ENCODE measurements at places on chromosomes 5 and 9. TPM values are rescaled to one million over a fixed set of nuclear protein-coding genes. Genes with fewer than 3 reads are reported as not detected.
A peak's percentile ranks its signal among the peaks of the same experiment; 100 is the strongest.

DNA sequence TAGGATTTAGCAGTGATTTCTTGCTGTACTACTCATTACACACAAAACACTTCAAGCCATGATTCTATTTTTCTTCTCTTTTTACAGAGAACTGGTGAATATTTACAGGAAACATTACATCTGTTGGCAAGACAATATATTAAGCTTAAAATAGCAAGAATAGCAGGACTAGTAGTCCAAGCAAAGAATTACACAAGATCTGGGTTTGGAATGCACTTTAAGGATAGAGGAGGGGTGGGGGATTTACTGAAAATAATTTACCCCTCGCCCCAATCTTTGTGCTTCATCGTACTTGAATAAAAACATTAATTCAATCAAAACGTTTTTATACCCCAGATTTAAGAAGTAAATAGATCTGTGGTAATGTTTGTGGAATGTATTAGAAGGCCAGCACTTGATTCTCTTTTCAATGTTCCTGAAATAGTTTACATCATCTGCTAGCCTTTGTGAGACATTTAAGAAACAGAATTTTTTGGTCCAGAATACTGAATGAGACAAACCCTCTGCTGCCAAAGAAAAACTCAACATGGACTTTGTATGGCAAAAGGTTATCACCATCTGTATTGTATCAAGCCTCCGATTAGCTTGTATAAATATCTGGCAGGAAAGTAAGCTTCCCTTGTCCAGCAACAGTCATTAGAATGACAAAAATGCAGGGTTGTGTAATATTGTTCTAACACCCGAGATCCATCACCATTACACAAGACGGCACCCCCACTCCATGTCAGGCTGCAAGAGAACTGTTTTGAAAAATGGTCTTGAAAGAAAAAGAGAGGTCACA lies 23.8 kb downstream of the SVEP1 start:
- DNase-seq: peak; percentile 50

DNA sequence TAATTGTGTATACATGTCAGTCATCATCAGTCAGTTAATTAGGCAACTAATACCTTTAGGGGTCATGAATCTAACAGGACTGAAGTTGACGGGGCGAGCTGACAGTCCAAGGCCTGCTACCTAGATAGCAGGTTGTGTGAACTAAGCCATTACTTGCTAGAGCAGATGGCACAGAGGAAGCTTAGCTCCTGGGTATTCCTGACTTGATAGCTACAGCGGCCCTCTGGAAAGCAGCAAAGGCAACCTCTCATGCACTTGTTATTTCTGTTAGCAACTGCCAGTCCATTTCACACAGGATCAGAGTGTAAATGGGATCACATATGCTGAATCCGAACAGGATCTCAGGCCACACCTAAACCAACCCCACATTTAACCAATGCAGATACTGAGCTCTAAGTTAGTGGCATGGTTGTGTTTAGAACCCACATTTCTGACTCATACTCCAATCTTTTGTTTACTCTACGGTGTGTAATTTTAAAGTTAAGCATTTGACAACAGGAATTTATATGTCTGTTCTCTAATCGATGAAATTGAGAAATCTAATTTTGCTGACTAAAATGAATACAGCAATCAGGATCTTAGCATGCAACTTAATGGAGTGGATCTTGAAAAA lies 521.3 kb upstream of the ZNF608 start:
- DNase-seq: no peak

PSMD5 gene
- total RNA-seq: 34.1 TPM

DNA sequence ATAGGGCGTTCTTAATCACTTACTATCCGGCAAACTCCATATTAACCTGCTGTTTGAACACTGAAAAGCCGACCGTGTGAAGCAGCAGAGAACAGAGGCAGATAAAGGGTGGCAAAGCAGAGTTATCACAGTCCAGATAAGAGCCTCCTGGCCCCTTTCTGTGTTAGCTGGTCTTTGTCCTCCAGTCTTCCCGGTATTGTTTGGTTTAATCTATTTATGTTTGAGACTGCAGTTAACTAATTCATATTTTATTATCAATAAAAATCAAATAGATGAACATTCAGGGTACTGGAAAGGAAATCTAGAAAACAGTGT lies 6.0 kb upstream of the HTR4 start:
- DNase-seq: no peak

- no peak for DNase-seq
These were observed 5.1 kb upstream of the GNPDA1 start for GRCh38 chr5:142017832-142018427.

GRCh38 chr5:155406815-155407214 lies 393.3 kb downstream of the KIF4B start:
- no peak for DNase-seq

GRCh38 chr5:173997331-173997730 lies 8.4 kb downstream of the C5orf47 start:
- DNase-seq: no peak

DNA sequence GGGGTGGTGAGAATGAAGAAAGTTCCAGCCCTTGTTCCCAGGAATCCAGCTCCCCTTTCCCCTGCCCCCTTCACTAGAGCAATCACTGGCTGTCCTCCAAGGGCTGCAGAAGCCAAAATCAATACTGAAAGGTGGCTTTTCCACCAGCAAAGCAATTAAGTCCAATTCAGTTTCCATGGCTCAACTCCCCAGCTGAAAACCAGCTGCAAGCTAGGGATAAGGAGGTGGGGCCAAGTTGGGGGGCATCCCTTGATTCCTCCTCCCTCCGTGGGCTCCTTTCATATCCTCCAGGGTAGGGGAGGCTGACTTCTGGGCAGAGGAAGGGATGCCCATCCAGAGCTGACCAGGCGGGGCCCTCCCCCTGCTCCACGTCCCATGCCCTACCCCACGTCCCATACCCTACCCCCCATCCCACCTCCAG lies 22.7 kb downstream of the CAMK2A start:
- no peak for DNase-seq

GRCh38 chr5:151198861-151199260 lies 25.0 kb downstream of the CCDC69 start:
- DNase-seq: no peak

DNA sequence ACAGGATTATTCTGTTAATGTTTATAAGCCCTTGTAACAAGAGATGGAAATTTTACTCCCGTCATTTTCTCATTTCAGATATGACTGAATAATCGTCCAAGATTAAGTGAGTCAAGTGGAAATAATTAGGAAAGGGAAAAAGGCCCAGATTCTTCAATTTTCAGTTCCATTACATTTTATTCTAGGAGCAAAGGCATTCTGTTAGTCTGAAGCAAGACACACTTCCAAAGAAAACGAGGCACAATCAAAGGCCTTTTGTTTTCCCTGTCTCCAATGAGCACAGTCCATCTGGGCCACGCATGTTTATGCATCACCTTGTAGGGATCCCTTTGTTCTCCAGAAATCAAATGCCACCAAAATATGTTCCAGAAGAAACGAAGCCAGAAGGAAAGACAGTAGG lies 382.9 kb upstream of the RFX3 start:
- no peak for DNase-seq

DNA sequence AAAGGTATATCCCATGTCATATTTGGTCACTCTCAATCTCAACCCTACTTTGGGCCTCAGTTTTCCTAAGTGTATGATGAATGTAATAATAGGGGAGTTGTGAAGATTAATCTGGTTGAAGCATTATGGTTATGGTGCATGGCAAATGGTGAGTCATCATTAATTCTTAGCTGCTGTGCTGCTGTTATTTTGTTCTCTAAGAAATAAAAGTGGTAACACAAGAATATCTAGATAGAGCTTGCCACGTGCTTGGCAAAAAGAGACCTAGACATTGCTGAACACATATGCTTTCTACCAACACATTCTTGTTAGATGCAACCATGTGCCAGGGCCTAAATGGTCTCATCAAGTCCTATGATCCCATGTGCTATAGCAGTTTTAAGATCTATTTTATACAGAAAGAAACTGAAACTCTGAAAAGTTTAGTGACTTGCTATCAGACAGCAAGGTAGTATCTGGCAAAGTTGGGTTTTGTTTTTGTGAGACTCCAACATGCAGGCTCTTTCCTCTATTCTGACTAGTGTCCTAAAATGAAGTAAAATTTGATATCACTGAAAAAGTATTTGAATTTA lies 699.9 kb upstream of the MEF2C start:
- DNase-seq: no peak

LCN1 gene
- total RNA-seq: not detected

- DNase-seq: no peak
These were observed 7.8 kb upstream of the DTWD2 start for GRCh38 chr5:118996098-118996497.

DNA sequence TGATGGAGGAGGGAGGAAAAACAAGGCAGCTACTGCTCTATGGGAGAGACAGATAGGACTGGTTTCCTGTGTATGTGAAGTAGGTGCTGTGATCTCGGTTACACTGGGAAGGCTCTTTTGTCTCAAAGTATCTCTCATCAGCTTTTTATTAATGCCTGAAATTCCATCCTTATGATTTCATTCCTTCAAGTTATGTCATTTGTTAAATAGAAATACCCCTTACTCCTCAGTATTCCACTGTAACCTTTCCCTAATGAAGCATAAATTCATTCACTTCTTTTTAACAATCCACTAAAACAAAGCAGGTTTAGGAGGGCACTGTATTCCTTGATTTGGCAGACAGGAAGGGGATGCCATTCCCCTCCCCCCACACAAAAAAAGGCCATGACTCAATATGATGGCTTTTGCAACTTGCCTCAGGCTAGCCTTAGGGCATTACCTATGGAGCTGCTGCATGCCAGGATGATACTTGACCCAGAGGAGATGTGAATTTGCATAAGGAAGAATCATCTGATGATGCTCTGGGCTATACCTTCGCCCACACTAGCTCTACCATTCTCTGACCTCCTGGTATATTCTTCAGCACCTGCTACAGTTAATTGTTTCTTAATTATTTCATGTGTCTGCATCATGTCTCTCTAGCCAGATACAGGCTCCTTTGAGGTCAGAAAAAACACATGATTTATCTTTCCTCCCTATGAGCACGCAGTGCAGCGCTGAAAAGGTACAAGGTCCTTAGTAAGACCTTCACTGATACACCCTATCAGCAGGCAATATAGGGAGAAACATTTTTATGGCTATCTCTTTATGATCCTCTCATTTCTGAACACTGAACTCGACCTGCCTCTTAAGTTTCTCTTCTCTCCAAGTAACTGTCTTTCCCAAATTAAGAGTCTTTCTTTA lies 26.3 kb downstream of the NR3C1 start:
- DNase-seq: no peak

GRCh38 chr5:165333623-165334022 lies 1828.2 kb downstream of the MAT2B start:
- DNase-seq: no peak

- DNase-seq: no peak
These were observed 82.0 kb upstream of the PCAT7 start for GRCh38 chr9:94472806-94473360.

- DNase-seq: no peak
These were observed 279.6 kb upstream of the GRAMD2B start for GRCh38 chr5:126143622-126144021.

GRCh38 chr5:73374520-73375190 lies 73.9 kb downstream of the FOXD1 start:
- no peak for DNase-seq

DNA sequence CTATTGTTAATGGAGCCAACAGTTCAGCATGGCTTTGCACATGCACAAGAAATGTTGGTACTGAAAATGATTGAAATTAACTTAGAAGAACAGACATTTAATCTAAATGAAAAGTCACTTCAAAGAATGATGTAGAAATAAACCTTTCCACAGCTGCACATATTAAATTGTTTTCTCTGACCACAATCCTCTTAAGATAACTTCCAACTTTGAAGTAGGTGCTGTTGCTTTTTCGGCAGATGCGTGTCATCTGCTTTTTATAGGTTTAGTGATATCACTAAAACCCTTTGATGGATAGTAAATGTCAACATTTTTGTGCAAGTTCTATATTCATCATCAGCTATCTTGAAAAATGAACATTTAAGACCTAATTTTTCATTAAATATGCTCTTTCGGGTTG lies 25.3 kb upstream of the SLC1A3 start:
- no peak for DNase-seq

- DNase-seq: no peak
These were observed 467.0 kb downstream of the HTR1A start for GRCh38 chr5:63495225-63495624.

RNF224 gene
- total RNA-seq: 0.21 TPM

TTC23L gene
- total RNA-seq: 1.3 TPM

- no peak for DNase-seq
These were observed 15.5 kb downstream of the SLC44A1 start for GRCh38 chr9:105259731-105260612.

GRCh38 chr5:87188391-87188790 lies 79.3 kb upstream of the RASA1 start:
- DNase-seq: no peak

GRCh38 chr9:7415836-7416235 lies 383.7 kb downstream of the DMAC1 start:
- DNase-seq: no peak

DNA sequence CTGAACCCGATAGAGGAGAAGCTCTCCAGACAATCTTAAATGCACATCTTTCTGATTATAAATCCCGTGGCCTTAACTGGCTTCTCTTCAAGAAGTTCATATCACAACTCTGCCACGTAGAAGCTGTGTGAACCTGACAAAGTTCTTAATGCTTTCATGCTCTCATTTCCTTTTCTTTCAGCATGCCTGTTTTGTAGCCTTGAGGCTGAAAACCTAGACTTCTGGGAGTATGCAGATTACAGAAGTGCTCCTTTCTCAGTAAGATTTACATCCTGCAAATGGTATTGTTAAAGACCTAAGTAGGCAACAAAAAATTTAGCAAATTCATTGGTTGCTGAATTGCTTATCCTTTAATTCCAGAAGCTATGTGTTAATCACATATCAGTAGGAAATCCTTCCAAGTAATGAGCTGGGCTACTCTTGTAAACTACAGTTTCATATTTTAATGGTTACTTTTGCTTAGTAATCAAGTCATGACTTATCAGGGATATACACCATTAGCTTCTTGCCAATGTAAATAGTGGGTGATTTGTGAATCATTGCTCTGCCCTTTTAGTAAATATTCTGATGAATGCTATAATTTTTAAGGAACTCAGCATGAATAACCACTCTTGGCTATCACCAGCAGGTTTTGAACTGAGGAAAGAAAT lies 334.7 kb downstream of the FBXL7 start:
- DNase-seq: no peak

- DNase-seq: no peak
These were observed 714.5 kb upstream of the WWC1 start for GRCh38 chr5:167576897-167577296.

QRFP gene
- total RNA-seq: not detected

FRMD3 gene
- total RNA-seq: 9.7 TPM

All from lower lobe of right lung (tissue), 2 donors.